ENCODE measurements at places on chromosomes 11 and 22.
A peak's percentile ranks its signal among the peaks of the same experiment; 100 is the strongest.

DNA sequence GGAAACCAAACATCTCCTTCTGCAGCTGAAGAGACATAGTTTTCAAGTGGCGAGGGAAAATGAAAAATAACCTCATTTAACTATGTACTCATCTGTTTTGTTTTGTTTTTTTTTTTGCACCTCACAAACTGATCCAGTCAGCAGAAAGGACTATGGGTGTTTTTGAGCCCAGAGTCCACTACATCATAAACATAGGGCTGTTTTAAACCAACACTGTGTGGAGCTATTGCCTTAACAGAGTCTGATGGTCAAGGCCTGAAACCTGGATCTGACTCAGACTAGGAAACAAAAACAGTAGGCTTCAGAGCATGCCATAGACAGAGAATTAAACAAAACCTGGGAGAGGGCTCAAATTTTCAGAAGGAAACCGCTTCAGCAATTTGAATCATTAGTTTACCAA lies 99.3 kb upstream of the FSHB start:
- no peak for DNase-seq

DNA sequence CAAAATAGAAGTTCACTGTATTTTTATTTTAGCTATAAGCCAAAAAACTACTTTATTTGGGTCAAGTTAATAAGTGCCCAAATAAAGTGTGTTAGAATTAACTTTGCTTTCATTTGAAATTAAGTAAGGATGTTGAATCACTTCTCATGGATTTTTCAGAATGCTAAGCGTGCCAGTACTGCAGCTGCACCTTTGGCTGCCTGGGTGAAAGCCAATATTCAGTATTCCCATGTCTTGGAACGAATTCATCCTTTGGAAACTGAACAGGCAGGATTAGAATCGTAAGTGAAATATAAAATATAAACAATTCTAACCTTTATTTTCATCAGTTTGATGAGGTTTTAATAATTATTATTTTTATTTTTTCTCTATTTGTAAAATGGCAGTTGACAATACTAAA lies 113.6 kb downstream of the DYNC2H1 start:
- no peak for DNase-seq

GRCh38 chr11:45984192-45984591 lies 61.7 kb downstream of the LARGE2 start:
- no peak for DNase-seq

DNA sequence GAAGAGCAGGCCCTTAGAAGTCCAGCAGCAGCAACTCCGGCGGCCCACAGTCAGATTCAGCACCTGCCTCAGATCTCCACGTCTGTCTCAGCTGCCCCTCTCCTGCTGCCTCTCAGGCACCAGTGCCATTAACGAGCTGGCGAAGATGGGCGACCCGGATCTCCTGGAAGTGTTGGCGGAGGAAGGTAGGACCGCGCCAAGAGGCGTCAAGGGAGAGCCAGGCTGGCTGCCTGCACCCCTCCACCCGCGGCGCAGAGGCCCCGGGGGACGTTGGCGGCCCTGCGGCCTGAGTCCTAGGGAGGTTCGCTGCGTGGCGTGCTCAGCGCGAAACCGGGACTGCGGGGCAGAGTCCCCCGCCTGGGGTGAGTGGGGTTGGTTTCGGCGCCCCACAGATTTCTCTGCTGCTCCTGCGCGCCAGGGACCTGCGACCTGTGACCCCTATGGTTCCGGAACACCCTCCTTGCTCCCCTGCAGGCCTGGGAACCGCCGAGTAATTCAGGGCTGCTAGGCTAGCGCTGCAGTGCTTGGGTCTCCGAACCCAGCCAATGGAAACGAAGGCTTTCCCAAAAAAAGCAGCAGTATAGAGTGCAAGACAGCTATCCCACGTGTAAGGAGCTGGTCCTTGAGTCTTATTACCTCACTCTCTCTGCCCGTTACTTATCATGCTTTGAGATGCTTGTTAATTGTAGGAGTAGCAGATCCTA lies 615 bp downstream of the ANO5 start:
- DNase-seq = no peak

- DNase-seq = no peak
These were observed at the start of gene RAB36 for GRCh38 chr22:23144932-23145877. RAB36 (plus strand) TSS chr22:23145477; CDS start chr22:23146617, 1,140 bp downstream.

DNA sequence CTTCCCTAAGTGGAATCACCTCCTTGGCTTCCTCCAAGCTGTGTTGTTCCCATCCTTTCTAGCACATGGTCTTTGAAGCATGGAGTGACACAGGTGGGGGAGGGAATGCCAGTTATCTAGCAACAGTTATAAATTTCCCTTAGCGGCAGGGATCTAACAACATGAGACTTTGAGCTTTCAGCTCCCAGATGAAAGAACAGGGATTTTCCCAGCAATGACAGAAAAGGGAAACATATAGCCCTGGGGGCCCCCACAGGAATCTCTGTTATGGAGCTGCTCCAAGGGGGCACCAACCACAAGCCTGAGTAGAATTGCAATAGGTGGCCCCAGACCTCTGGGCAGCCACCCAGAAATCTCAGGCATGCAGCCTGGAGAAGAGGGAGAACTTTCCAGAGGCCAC lies 163.0 kb downstream of the GRIK4 start:
- DNase-seq = no peak

DNA sequence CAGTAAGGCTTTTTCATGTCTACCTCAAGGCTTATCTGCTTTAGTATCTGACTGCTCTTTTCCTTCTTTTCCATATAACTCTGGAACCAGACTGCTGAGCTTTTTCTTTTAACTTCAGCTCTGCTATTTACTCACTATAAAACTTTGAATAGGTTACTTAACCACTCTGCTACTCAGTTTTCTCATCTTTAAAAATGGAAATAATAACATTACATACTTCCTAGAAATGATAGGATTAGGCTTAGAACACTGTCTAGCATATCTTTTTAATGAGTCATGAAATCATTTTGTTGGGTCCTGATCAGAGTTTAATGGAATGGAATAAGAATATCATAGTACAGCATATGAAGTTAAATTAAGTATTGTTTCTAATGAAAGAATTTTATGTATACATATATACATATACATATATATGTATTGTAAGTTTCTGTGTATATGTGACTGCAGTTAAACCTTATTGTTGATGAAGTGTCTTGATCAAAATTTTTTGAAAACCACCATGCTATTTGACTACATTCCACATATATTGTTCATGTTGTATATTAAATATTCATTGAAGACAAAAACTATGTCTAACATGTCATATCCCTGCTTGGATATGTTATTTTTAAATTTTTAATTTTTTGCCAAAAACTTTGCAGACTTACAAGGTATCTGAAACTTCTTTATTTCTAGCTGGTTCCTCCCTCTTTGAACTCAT lies 120.2 kb downstream of the METTL15 start:
- DNase-seq = no peak

DNA sequence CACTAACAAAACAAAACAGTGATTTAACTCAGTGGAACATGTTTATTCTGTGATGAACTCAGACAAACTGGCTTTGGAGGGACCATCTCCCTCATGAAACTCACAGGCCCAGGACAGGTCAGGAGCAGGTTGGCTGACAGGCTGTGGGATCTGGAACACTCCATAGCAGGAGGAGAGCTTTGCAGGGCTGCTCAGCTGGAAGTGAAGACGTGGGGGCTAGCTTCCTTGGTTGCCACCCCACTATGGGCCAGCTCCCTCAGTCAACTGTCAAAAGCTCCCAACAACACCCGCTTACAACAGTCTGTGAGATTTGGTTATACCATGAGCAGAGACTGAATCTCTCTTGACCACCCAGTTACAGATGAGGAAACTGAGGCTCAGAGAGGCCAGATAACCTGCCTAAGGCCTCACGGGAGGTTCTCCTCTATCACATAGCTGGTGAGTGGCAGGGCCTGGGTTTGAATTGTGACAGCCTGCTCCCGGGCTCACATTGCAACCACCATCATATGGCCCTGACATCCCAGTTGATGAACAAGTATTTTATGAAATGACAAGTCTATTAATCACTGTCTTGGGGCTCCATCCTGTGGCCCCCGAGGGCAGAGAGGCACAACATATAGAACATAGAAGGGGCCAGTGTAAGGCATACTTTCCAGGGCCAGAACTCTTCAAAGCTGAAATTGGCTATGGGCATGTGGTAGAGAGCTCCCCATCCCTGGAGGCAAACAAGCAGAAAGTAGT lies 473.4 kb downstream of the MN1 start:
- DNase-seq = no peak

DNA sequence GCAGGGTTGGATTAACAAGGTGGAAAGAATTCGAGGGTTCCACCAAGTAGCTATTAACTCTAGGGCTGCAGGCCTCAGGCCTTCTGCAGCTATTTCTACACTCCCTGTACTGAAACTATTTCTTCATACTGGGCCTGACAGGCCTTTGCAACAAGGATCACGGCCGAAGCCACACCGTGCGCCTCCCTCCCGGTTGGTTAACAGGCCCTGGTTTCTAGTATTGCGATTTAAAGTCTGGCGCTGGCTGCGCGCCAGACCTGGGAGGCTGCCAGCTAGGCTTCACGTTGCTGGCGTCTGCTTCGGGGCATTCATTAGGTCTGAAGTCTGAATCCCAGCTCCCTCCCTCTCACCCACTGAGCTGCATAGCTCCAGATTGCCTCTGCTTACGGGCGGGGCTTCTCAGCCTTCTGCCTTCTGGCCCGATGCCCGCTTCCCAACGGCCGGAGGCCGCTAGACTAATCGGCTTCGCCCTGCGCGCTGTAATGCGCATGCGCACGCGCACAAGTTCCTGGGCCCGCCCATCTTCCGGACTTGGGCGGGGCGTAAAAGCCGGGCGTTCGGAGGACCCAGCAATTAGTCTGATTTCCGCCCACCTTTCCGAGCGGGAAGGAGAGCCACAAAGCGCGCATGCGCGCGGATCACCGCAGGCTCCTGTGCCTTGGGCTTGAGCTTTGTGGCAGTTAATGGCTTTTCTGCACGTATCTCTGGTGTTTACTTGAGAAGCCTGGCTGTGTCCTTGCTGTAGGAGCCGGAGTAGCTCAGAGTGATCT lies 1.6 kb downstream of the LDHA start:
- DNase-seq = peak; percentile 97

GRCh38 chr11:121741761-121742361 lies 289.1 kb upstream of the SORL1-AS1 start:
- no peak for DNase-seq

GRCh38 chr11:31834237-31834636 lies 23.1 kb upstream of the PAX6 start:
- DNase-seq = no peak

- DNase-seq = no peak
These were observed 281.0 kb upstream of the CTSC start for GRCh38 chr11:88618327-88619070.

DNA sequence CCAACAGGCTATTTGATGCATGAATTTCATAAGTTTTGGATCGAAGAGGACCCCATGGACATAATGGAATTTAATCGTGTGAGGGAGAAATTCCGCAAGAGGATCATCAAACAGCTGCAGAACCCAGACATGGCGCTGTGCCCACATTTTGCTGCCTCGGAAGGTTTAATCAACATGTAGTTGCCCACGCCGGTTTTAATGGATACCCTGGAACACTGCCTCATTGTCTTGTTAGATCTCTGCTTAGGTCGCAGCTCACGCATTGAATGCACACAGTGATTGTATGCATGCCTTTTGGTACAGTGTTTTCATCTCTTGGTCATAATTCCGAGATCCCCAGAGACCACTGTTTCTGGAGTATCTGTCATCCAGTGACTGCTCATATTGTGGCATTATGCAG lies 46.8 kb downstream of the SLN start:
- no peak for DNase-seq

DNA sequence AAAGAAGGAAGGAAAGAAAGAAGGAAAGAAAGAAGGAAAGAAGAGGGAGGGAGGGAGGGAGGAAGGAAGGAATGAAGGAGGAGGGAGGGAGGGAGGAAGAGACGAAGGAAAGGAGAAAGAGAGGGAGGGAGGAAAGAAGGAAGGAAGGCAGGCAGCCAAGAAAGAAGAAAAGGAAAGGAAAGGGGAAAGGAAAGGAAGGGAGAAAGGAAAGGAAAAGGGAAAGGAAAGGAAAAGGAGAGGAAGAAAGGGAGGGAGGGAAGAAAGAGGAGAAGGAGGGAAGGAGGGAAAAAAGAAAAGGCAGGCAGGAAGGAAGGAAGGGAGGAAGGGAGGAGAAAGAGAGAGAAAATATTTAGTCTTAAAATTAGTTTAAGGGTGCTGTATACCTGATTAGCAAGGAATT lies 704.1 kb downstream of the LUZP2 start:
- DNase-seq = no peak

DNA sequence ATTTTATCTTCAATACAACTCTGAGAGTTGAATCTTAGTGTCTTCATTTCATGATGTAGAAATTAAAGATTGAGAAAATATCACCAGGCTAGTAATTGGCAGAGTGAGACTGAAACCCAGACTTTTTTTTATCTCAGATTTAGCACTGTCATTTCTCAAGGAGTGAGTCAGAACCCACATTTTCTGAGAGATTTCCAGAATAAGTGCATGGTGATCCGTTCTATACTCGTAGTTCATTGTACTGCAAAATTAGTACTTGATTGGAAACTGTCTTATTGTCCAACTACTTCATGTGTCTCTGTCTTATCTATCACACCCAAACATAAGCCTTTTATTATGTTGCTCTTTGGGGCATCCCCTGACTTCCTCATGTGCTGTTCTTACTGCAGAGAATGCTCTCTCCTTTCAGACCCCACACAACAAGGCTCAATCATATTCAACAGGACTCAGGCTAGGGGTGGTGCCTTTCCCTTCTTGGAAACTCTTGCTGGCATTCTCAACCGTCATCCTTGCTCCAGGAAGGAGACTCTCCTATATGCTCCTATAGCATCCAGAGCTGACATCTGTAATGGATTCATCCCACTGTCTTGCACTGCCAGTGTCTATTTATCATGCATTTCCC lies 76.7 kb upstream of the BLID start:
- no peak for DNase-seq

- peak; percentile 88 for DNase-seq
These were observed 6.2 kb downstream of the TBX1 start for GRCh38 chr22:19766511-19767426.

- DNase-seq = no peak
These were observed 49.7 kb upstream of the EIF3D start for GRCh38 chr22:36578619-36579018.

GRCh38 chr11:19820100-19820499 lies 107.5 kb downstream of the NAV2 start:
- DNase-seq = no peak

DNA sequence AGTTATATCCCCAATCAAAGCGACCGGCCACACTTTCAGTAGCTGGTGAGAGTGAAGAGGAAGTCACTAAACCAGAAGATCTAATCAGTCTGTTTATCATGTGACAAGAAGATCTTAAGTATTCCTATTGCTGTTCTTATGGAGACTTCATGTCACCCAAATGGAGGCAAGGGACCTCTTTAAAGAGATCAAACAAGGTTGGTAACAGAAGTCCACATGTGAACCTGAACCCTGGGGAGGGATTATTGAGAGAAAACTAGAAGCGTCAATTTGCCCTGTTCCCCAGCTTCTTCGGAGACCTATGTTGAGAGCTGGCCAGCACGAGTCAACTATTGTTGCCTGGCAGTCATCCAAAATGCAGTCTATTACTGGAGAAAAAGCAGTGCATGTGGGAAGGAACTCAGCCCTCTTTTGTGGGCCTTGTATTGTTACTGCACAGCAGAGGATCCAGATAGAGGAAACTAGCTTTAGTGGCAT lies 76.9 kb upstream of the CTSC start:
- peak; percentile 87 for DNase-seq

- DNase-seq = no peak
These were observed 48.1 kb upstream of the TOP3B start for GRCh38 chr22:22030493-22031182.
